ENCODE measurements at places on chromosomes 6 and 20.

GRCh38 chr6:42012501-42013133 is 37.7 kb upstream of the TAF8 start:
- no peak for DNase-seq

- DNase-seq = no peak
These were observed 4.8 kb upstream of the STX11 start for GRCh38 chr6:144145541-144145940.

- peak; percentile 58 for DNase-seq
These were observed at the start of the genes DUSP15 and TTLL9 for GRCh38 chr20:31869942-31870725. TSS of gene DUSP15 (minus strand) at chr20:31870527. CDS start at chr20:31870337, 190 bp downstream. TSS of gene TTLL9 (plus strand) at chr20:31870634. CDS start at chr20:31871127, 493 bp downstream.

DNA sequence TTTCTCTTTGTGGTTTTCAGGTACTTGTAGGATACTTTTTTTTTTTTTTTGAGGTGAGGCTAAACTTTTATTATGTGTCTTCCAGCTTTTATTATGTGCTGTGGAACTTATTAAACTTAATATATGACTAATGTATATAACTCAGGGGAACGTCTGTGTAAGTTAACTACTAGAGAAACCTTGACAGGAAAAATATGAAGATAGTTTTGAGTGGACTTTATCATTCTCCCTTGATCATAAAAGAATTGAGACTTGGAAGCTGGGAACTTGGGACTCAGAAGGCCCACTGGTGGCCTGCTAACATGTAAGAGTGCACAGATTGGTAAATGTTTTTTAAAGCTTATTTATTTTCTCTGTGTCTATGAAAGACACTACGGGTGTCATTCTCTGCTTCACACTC is 73.1 kb downstream of the CARMIL1 start:
- DNase-seq = no peak

DNA sequence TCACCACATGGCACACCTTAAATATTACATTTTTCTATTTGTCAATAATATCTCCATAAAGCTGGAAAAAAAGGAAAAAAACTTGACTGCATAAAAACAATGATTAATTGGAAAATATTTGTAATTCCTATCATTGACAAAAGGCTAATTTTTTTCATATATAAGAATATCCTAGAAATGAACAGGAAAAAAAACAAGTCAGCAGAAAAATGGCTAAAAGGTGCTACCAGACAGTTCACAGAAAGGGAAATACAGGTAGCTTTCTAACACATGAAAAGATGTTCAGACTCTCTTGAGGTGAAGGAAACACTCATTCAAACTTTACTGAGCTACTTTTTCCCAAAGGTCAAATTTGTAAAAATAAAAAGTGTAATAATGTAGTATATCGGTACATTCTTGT is 104.1 kb upstream of the SCAF8 start:
- DNase-seq = no peak

- DNase-seq = peak; percentile 64
These were observed 18.7 kb downstream of the DIDO1 start for GRCh38 chr20:62907384-62908317.

DNA sequence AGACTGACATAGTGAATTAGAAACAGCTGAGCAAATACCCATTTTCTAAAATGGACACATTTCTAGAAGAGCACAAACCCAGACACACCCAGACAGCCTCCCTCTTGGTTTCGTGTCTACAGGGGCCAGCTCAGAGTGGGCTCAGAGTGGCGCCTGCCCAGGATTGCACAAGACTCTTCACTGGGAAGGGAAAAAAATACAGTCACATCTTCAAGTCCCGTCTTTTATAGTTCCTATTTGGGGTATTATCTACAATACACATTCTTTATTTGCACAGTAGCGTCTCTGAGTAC is 246.1 kb upstream of the AFDN start:
- peak; percentile 72 for DNase-seq

DNA sequence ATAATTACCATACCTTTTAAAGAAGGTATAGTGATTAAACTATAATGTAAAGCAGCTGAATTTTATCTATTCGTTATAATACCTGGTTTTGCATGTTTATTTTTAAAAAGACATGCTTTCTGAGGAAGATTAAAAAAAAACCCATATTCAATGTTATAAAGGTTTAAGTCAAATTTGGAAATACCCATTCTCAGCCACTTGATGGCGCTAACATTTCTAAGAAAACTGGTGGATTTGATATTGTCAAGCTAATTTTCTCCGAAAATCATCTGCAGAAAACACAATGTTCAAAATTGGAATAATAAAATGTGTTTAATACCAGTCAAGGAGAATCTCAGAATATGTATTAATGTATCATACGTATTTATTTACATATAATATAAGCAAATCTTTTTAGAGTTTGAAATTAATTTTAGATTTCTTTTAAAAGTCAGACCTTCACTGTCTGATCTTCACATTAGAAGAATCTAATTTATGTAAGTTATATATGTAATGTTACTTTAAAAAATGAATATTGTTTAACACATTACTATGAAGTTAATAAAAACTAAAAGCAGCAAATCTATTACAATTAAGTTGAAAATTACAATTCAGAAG is 35.0 kb downstream of the SHPRH start:
- DNase-seq = peak; percentile 57

DNA sequence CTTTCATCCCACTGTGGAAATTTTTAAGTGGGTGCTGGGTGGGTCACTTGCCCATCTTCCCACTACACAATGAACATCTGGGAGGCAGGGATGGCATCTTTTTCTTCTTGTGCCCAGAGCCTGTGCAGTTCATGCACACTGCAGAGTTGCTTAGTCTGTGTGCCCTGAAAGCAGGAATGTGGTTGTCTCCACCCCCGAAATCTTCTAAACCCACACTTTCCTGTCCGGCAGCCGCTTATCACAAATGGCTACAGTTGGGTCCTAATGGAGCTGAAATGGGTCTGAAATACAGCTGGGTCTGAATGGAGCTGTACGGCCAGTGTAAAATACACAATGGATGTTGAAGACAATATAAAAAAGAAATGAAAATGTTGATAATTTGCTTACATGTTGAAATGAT is 112.1 kb upstream of the PMEPA1 start:
- DNase-seq = no peak

GRCh38 chr6:11732036-11732631 is 46.5 kb downstream of the ADTRP start:
- DNase-seq = no peak

DNA sequence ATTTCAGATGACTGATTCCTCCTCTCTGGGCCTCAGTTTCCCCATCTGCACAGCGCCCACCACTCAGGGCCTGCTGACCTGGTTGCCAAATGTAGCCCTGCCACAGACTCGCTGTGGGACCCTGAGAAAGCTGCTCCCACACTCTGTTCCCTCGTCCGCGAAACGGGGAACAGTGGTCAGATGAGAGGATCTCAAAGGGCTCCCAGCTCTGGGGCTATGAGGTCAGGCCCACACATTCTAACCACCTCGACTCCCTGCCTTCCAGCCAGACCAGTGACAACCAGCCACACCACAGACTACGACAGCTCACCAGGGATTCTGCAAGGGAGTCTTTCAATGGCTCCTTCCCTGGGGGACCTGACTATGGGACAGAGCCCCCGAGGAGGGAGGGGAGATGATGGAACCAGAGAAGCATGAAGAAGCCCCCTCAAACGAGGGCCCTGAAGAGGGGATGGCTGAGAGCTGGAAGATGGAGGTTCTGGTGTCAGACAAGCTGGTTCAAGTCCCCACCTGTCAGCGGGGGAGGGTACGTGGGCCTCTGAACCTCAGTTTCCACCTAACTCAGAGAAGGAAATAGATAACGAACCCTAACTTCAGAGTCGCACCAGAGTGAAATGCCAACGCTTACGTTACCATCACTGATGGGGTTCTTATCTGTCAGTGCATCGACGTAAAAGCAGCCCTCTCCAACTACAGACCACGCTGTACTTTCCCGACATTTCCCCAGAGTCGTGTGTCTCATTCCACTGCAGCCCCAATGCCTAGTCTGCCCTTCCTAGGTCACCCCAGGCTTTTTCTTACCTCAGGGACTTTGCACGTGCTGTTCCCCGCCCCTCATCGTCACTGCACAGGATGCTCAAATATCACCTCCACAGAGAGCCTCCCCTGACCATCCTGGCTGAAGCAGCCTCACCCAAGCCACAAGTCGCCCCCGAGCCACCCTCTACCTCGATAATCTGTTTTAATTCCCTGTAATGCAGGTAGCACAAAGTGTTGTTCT is 60.5 kb downstream of the PREX1 start:
- DNase-seq = no peak

DNA sequence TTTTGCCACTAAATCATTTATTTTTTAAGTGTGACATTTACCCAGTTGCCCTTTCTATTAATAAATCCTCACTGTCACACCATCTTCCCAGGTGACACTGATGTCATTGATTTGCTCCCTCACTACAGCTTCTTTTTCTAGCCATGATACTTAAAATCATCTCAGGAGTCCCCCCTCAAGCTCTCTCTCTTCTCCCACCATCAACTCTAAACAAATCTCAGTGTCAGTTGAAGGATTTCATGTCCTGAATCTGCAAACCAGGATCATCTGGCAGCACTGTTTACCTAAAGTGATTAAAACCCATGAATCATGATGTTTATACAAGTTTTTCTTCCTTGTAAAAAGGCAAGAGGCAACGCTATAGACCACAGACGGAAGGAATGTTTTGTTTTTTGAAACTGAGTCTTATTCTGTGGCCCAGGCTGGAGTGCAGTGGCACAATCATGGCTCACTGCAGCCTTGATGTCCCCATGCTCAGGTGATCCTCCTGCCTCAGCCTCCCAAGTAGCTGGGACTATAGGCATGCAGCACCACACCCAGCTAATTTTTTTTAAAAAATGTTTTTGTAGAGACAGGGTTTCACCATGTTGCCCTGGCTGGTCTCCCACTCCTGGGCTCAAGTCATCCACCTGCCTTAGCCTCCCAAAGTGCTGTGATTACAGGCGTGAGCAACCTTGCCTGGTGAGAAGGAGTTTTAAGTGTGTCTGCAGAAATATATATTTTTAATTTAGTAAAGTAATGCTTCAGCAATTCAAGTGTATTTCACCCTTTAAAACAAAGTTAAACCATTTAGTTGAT is 30.1 kb upstream of the SH3BGRL2 start:
- DNase-seq = peak; percentile 15

- DNase-seq = no peak
These were observed 19.5 kb upstream of the ASXL1 start for GRCh38 chr20:32338665-32339064.

GRCh38 chr6:144171406-144171805 is 21.1 kb downstream of the STX11 start:
- no peak for DNase-seq

- no peak for DNase-seq
These were observed 229.4 kb downstream of the ALDH8A1 start for GRCh38 chr6:134720353-134721059.

DNA sequence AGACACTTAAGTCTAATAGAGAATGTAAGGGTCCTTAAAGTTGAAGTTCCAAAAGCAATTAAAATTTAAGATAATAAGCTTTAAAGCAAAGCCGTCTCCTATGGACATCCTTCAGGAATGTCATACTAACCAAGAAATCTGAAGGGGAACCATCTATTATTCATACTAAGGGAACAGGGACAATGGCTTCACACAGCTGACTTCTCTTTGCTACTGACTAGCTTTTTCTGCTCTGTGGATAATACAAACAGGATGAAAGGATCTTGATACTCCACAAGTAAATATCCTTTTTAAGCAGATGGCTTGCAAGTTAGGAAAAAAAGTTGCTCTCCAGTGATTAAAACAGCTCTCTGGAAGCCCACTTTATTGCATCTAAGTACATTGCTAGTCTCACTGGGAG is 178.6 kb downstream of the BACH2 start:
- no peak for DNase-seq

- DNase-seq = no peak
These were observed 70.2 kb downstream of the LYRM4 start for GRCh38 chr6:5190507-5190906.

- peak; percentile 11 for DNase-seq
These were observed 284.5 kb upstream of the CDYL start for GRCh38 chr6:4491501-4492260.

DNA sequence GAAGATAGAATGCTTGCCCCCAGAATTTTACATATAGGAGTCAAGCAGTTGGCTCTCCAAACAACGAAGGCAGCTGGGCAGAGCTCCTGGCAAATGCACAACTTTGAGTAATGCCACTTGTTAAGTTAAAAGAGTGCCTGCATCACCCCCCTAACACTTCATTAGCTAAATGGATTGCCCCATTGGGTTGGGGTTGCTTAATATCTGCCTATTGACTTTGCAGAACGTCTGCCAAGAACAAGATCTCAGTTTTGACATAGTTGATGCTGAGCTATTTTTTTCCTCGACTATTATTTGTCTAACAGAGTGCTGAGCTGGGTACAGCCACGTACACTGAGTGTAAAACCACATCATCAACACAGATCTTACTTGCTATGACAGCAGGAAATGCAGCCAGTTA is 12.1 kb downstream of the ANKRD60 start:
- no peak for DNase-seq

- peak; percentile 93 for DNase-seq
These were observed 16.5 kb downstream of the RIPOR2 start for GRCh38 chr6:24919056-24919892.

DNA sequence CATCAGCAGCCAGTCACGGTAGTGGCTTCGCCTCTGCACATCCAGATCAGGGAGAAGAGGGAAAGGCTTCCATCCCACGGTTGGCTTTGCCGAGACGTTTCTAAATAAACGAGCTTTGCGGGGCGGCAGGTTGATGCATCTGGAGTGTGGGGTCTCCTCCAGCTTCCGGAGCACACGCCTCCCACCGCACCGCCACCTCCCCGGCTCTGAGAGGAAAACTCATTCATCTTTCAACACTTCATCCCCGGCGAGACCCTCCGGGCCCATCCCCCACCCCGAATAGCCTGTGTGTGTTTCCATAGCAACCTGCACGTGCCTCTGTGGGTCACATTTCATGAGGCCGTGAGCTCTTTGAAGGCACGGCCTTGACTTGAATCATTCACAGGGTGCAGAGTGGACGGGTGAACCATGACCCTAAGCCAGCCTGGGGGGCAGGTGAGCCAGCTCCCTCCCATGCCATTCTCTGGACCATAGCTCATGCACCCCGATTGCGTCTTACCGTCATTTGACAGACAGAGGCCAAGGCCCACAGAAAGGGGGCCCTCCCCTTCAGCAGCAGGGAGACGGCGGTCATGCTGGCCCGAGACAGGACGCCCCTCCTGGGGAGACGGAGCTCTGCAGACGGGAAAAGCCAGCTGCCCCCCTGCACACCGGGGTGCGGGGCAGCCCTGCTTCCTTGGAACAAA is 16.2 kb upstream of the CHRNA4 start:
- no peak for DNase-seq

GRCh38 chr6:45494416-45495135 is 116.8 kb upstream of the SUPT3H start:
- DNase-seq = no peak

DNA sequence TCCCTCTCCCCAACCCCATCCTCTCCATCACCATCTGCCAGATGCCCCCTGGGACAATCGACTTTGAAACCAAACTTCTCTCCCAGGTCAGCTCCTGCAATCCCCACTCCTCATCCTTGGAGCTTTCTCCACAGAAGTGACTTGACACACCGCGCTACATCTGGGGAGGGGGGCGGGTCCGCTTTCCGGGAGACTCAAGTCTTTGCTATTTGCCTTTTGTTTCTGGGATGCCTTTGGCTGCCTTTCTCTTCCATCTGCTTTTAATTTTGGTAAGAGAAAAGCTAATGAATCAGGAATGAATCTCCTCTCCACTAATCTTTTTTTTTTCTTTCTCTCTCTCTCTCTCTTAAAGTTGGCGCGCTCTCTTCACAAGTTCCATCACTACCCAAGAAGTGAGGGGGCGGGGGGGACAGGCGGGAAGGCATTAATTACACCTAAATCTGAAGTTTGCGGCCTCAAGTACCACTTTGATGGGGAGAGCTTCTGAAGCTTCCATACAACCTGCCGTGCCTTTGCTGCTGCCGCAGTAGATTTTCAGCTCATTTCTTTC is 664 bp upstream of the TPBG start:
- DNase-seq = no peak

Data from SJCRH30 (cell line).